ENCODE measurements at places on chromosomes 5 and 9.

DNA sequence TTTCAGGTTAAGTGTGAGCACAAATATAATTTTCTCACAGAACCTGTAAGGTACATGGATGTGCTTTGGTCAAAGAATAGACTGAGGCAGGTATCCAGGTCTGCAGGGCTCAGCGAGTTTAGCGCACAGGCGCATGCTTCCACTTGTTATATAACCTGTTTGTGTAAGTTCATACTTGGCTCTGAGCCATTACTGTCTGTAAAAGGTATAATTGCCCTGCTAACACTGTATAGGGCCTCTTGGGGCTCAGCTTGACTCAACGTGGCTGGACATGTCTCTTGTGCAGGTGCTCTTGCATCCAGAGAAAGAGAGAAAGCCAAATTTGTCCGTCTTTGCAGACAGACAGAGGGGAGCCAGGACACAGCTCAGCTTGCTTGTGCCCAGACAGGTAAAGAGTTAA is 759.6 kb downstream of the MTRR start:
- no peak for DNase-seq

GRCh38 chr9:98768344-98768743 is 28.0 kb downstream of the ANKS6 start:
- no peak for DNase-seq

DNA sequence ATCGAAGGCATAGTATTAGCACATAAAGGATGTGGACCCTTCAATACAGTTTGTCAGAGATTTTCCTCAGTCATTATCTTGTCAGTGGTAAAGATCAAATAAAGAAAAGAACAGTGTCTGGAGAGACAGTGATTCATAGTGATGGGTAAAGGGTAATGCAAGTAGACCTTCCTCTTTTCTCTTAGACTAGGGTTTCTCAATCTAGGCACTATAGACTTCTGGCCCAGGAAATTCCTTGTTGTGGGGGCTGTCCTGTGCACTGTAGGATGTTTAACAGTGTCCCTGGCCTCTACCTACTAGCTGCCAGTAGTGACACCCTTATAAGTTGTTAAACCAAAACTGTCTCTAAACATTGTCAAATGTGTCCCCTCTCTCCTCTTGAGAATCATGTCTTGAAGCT is 6.9 kb downstream of the CAMK4 start:
- DNase-seq, result no peak

- DNase-seq, result peak; percentile 85
These were observed 107.0 kb downstream of the ZNF354C start for GRCh38 chr5:179166886-179167841.

GRCh38 chr9:137785704-137786161 is 91.8 kb upstream of the CACNA1B start:
- DNase-seq, result no peak

Measured in activated CD4-positive, alpha-beta T cell treated with anti-CD3 and anti-CD28 coated beads for 36 hours (primary cell).